ENCODE measurements at places on chromosomes 4 and X.

DNA sequence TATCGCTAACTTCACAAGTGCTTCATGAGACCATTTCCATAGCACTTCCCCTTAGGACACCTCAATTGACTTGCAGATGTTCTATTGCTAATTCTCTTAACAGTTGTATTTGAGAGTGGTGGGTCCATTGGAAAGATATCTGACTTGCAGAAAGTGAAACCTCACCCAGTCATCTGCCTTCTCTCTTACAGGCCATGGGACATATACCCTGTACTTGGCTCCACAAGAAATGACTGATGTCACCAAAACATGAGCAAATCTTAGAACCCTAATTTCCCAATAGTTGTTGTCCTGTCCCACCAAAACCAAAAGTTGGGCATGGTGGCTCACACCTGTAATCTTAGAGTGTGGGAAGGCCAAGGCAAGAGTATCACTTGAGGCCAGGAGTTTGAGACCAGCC lies 101.9 kb upstream of the MAML3 start:
- DNase-seq, result no peak

DNA sequence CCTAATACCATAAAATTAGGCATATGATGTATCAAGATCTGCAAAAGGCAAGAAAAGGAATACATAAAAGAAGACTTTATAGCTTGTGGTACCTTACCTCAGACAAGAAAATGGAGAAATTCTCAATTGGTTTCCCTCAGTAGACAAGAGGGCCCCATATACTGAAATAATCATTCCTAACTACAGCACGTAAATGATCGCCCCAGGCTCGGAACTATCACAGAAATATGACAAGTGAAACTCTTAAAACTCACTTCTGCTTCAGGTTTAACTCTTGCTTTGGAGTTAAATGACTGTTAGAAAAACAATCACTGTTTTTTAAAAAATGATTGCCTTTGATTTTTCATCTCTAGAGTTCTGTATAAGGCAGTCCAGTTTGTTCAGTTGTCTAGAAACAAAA lies 38.6 kb upstream of the NAP1L5 start:
- no peak for DNase-seq

- no peak for DNase-seq
Observed at GRCh38 chrX:63702556-63702955, 82.5 kb downstream of the ARHGEF9 start.

GRCh38 chrX:96403446-96403845 lies 281.2 kb upstream of the DIAPH2 start:
- no peak for DNase-seq

- no peak for DNase-seq
Observed at GRCh38 chr4:5635826-5636195, 72.5 kb downstream of the EVC2 start.

GRCh38 chr4:40733752-40734151 lies 16.0 kb upstream of the NSUN7 start:
- DNase-seq, result no peak

- no peak for DNase-seq
Observed at GRCh38 chr4:87953826-87954225, 21.7 kb upstream of the SPP1 start.

DNA sequence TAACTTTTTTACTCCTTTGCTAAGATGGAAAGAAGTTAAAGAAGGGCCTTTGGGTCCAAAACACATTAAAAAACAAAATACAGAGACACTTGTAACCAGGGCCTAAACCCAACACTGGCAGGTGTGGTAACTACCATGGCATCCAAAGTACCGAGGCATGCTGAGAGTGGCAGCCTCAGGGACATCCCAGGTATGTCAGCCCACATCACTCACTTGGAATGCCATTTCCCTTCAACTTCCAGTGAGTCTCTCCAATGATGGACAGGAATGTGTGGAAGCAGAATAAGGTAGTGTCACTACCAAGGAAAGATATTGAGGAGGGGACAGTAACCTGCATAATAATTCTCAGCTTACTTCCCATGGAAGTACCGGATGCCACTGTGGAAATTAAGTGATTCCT lies 79.5 kb upstream of the SCOC start:
- DNase-seq, result no peak

GRCh38 chrX:46572340-46572936 lies 1.1 kb upstream of the CHST7 start:
- DNase-seq, result no peak

DNA sequence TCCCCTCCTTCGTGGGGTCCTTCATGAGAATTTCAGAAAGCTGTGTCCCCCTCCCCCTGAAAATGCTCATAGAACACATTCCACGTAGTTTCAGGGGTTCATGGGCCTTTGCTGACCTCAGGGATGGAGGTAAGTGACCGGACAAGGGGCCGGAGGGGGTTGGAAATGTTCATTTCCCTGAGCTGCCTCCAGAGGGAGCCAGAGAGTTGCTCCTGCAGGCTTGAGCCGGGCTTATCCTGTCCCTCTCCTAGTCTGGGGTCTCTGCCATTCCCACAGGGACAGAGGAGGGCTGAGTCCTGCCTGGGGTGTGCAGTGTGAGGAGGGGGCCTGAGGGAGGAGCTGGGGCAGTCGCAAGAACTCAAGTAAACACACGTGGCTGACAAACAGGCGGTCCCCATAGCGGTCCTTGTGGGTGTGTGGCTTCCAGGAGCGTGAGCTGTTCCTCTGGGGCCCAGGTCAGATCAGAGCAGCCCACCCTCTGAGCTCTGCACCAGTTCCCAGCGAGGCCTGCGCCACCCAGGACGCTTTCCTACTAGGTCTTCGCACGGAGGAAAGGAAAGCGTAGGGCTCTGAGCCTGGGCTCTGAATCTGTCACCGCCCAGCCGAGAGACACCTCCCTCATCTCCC lies 62.5 kb downstream of the WFS1 start:
- DNase-seq, result no peak

- DNase-seq, result no peak
Observed at GRCh38 chr4:55758066-55758465, 61.5 kb upstream of the EXOC1L start.

GRCh38 chrX:66677430-66677829 lies 38.6 kb upstream of the EDA2R start:
- no peak for DNase-seq
